ENCODE measurements at places on chromosomes 6 and 20. TPM values are rescaled to one million over a fixed set of nuclear protein-coding genes. Genes with fewer than 3 reads are reported as not detected.
A peak's percentile ranks its signal among the peaks of the same experiment; 100 is the strongest.

Gene SYNDIG1
- 0.78 TPM for total RNA-seq

DNA sequence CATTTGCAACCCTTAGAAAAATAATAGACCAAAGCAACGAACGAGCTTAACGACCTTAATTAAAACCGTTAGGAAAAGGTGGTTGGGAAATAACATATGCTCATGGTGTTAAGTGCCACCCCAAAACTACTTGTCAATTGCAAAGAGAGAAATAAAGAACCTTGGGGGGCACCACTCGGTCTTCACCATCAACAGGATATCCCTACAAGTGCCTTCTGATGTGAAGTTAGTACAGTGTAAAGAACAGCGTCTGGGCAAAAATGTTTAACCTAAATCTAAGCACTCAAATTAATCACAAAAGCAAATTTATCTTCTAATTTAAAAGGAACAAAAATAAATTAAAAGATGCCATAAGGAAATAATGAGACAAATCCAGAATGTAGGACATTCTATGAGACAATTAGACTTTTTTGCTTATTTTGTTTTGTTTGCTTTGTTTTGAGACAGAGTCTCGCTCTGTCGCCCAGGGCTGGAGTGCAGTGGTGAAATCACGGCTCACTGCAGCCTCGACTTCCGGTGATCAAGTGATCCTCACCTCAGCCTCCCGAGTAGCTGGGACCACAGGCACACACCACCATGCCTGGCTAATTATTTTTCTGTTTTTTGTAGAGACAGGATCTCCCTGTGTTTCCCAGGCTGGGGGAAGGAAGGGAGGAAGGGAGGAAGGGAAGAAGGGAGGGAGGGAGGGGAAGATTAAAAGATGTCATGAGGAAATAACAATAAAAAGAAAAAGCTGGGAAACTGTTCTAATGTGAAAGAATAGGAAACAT, 41.3 kb upstream of the BTN3A2 start:
- no peak for DNase-seq

DNA sequence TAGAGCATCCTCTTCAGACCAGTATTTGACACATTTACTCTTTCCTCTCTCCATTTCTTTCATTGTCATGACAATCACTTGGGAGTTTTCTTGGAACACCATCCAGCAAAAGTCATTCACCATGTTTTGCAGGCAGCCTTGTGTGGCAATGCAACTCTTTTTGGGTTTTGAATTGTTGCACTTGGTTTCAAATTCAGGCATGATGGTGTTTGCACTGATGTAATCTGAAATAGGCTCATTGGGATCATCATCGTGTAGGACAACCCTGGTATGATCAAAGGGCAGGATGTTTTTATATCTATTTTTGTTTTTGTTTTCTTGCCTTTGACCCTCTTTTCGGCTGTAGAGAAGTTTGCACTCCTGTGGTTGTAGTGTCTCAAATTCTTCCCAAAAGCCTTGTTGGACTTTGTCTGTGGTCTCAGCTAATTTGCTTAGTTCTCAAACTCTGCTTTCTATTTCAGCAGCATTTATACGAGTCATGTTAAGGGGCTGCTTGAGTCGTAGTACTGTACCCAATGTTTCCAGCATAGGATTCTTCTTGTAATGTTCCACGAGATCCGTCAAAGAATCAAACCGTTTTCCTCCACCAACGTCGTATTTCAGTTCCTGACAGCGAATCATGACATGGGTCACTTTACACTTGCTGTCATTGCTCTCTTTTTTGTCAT, 160.8 kb upstream of the TNFAIP3 start:
- DNase-seq, result no peak

- no peak for DNase-seq
Measured at GRCh38 chr6:105769987-105770386, 316.1 kb upstream of the PRDM1 start.

Gene TBX18
- 2.0 TPM for total RNA-seq

GRCh38 chr6:165511807-165512206, 151.2 kb downstream of the PDE10A start:
- no peak for DNase-seq

- DNase-seq, result no peak
Measured at GRCh38 chr6:119303164-119303887, 46.2 kb downstream of the MAN1A1 start.

Gene FAM209B
- total RNA-seq, result not detected

DNA sequence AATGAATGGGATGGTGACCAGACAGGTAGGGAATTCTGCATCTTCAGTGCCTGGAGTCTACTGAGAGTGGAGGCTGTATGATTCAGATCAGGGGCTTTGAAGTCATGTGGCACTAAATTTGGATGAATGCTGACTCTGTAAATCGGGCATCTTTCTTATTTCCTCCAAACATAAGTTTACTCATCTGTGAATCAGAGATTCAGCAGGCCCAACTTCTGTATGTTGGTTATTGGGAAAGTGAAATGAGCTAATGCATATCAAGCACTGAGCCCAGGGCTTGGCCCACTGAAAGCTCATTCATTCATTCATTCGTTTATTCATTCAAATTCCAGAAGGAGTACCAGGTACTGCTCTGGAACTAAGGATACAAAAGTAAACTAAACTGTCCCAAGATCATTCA, 192.3 kb upstream of the RIN2 start:
- DNase-seq, result no peak

Gene RGS17
- 1.0 TPM for total RNA-seq

DNA sequence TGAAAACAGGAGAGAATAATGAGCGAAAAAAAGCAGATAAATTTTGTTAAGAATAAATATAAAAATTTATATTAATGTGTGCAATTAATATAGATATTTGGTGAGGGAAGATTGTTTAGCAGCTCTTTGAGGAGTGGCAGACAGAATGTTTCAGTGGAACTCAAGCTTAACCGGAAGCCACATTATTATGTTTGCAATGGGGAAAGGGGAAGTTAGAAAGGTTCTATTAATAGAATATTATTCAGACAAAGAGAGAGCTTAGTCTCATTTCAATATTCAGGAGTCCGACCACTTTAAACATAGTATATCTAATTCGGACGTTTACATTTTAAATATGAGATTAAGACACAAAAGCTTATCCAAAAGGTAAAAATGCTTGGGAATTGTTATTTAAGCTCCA, 81.6 kb upstream of the KHDRBS2 start:
- DNase-seq, result no peak

- no peak for DNase-seq
Measured at GRCh38 chr20:8434326-8434876, 302.3 kb downstream of the PLCB1 start.

DNA sequence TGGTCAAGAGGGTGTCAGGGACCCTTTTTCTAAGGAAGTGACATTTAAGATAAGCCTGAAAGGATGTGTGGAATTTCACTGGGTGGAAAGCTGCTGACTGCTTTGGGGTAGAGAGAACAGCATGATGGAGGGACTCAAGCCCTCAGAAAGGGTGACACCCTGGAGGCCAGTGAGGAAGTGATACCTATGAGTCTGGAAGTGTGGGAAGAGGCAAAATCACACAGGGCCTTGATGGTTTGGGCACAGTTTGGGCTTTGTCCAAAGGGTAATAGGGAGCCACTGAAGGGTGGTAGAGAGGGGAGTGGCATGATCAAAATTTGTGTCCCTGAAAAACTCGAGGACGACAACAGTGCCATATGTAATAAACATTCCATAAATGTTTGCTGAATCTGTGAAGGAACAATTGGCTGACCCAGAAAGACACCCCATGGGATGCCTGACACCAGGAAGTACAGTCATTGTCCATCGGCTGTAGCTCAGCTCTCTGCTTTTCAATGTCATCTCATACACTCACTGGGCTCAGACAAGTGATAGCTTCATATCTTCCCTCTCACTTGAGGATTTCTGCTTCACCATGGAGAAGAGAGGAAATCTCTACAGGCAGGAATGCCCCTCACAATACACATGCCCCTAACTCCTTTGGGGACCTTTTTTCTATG, 21.3 kb downstream of the CASS4 start:
- DNase-seq, result no peak

Gene AGER
- total RNA-seq, result 3.0 TPM

GRCh38 chr6:117414770-117415169, 11.0 kb downstream of the ROS1 start:
- DNase-seq, result no peak

Gene SYNGAP1
- total RNA-seq, result 5.6 TPM

Gene ATXN1
- total RNA-seq, result 24.7 TPM

- no peak for DNase-seq
Measured at GRCh38 chr6:125839471-125839870, 48.7 kb downstream of the NCOA7 start.

Gene TNFRSF21
- 26.0 TPM for total RNA-seq

Gene OLIG3
- not detected for total RNA-seq

- DNase-seq, result peak; percentile 46
Measured at GRCh38 chr20:19552221-19553180, 205.6 kb upstream of the RIN2 start.

- DNase-seq, result no peak
Measured at GRCh38 chr6:34106421-34106820, 39.5 kb downstream of the GRM4 start.

- no peak for DNase-seq
Measured at GRCh38 chr6:95244751-95245150, 332.6 kb upstream of the MANEA start.

- DNase-seq, result no peak
Measured at GRCh38 chr6:138382498-138383265, 5.0 kb downstream of the SMIM28 start.

DNA sequence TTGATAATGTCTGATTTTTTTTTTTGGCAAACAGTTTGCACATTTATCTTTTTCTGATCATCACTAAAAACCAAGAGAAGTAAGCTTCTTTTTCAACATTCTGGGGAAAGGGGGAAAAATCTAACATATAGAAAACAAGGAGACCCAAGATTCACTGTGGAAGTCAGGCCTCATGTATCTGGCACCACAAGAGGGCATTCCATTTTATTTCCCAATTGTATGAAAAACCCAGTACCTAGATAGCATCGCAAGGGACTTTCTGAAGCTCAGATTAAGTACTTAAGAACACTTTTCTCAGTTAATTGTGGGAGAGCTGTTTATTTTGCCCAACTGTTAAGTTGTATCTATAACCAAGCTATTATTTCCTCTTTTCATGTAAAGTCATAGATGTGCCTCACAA, 152.9 kb downstream of the KLHL32 start:
- no peak for DNase-seq

Gene SLC52A3
- 0.33 TPM for total RNA-seq

Gene SEMG1
- total RNA-seq, result not detected

DNA sequence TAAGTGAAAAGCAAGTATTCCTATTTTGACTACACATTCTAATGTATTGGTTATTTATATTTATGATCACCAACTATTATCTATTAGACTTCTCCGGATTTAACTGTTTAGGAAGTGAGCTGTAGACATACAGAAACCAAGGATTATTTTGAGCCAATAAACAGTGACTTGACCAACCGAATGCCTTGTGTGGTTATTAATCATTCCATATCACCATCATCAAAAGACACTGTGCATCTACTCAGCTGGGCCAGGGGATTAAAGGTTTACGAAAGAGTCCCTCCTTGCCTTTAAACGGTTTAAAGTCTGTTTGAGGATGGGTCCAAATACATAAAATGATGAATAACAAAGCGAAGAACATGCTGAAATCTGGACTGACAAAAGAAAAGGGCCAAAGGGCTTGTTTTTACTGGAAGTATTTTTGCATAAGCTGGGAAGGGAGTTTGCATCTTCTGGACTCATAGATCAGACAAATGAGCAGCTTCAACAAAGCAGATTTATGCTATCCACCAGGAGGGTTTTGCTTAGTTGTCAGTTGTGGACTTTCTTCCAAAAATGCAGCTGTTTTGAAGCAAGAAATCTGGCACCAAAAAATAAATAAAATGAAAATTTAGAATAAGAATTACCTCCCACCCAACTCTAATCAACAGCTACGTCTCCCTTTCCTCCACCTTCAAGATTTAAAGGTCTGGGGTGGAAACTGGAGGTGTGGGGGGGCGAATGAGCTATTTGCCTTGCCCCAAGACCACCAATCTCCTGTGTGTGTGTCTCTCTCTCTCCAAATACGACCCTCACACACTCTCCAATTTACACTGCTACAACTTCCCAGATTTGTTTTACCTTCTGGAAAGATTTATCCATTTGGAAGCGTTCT, 33.6 kb upstream of the ID4 start:
- DNase-seq, result no peak

Gene CCN5
- 18.2 TPM for total RNA-seq

- DNase-seq, result no peak
Measured at GRCh38 chr6:149093643-149094042, 223.9 kb upstream of the TAB2 start.

Measured in body of pancreas (tissue), 4 donors.